Activated T-helper 1 cell treated with Interleukin-2 at 50 U/mL for 16 hours (primary cell): ENCODE measurements at places on chromosomes 3 and 15.

DNA sequence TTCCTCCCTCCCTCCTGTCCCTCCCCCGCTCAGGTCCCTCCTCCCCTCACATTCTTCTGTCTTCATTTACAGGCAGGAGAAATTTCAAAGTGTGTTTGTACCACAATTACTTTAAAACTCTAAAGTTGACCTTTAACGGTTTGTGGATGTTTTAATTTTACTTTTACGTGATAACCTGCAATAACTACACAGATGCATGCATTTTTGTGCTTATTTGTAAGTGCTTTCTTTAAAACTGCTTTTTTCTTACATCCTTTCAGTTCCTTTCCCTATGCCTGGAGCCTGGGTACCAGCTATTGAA lies 51.8 kb upstream of the CGNL1 start:
- no peak for DNase-seq

DNA sequence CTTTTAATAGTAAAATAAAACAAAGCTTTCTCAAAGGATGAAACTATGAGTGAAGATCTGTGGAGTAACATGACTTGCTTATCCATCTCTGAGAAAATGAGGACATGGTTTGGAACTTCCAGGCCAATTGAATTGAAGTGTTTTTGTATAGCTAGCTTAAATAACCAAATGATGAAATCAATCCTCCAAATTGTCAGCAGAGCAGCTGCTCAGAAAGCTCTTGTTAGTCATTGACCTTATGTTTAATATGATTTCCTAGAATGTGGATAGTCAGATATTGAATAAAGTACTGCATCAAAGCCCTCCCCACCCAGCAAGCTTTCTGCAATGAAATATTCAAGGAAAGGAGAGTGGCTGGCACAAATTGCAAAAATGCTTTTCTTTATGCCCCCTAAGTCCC lies 437.2 kb downstream of the MFSD1 start:
- DNase-seq, result no peak

GRCh38 chr15:73957276-73957675 lies 31.0 kb downstream of the LOXL1 start:
- no peak for DNase-seq

DNA sequence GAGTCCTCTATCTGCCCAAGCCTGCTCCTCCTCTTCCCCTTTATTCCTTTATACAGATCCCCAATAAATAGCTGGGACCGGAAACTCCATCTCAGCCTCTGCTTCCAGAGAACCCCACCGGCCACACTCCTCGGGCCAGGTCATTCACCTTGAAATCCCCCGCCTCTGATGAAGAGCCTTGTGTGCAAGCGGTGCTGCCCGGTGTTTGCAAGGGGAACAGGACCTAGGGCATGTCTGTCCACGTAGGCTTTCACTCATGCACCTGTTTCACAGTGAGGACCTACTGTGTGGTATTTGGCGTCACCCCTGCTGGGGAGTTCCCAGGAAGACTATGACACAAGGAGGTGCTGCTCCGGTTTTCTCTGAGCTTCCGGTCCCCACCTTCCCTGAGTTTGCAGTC lies 54.0 kb downstream of the WNT7A start:
- no peak for DNase-seq

- no peak for DNase-seq
These were observed 33.2 kb upstream of the GOLGA8B start for GRCh38 chr15:34616613-34617012.

- DNase-seq, result no peak
These were observed 4.3 kb upstream of the RHCG start for GRCh38 chr15:89500397-89501270.

DNA sequence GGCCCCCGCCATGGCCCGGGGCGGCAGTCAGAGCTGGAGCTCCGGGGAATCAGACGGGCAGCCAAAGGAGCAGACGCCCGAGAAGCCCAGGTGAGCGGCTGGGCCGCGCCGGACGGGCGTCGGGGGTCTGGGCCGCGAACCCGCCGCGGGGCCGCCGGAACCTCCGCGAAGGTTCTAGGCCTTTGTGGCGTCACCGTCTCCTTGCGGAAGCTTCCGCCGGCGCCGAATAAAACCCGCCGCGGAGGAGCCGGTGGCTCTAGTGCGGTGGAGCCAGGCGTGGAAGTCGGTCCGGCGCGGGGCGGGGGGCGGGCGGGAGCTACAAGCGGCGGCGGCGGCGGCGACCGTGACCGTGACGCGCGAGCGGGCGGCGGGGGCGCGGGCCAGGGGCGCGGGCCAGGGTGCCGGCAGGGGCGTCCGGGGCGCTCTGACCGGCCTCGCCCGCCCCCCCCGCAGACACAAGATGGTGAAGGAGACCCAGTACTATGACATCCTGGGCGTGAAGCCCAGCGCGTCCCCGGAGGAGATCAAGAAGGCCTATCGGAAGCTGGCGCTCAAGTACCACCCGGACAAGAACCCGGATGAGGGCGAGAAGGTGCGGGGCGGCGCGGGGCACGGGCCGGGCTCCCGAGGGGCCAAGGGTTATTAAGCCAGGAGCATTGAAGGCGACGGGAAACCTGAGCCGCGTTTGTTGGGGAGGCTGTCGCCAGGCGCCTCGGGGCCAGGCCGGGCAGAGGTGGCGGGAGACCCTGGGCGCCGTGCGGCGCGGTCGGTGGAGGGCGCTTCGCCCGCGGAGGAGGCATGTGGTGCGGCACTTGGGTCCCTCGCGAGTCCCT lies at the start of gene DNAJA4:
Gene DNAJA4, plus strand, starts transcription at position 259 of the 833 bp plus-strand sequence. Its CDS starts 202 bp downstream, at position 461.
- DNase-seq, result peak; percentile 47

- DNase-seq, result no peak
These were observed 27.1 kb upstream of the SLC30A4 start for GRCh38 chr15:45549541-45550220.

DNA sequence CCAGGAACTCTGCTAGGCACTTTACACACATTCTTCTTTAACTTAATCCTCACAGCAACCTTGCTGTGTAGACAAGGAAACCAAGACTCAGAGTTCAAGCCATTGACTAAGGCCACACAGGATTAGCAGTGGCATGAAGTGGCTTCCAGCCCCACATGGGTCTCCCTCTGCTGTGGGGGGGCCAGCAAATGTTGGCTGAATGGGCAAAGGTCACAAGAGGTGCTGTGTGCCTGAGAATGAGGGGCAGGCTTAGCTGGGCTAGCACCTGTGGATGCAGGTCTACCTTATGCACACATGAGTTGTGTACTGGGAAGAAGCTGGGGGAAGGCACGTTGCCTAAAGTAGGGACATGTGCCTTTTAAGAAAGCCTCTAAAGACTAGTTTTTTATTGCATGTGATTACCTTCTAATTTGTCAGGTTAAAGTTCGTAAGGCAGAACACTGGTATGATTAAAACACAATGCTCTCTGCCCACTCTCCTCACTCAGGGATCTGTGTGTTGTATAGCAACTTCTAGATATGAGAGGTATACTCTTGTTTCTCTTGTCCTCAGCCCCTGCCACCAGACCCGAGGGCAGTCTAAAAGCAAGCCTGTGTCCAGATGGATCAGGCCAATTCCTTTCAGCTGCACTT lies 10.9 kb downstream of the BAHD1 start:
- no peak for DNase-seq

- peak; percentile 10 for DNase-seq
These were observed 105.3 kb downstream of the CD47 start for GRCh38 chr3:107985496-107985895.
